ENCODE measurements at places on chromosomes 1 and 21. TPM values are rescaled to one million over a fixed set of nuclear protein-coding genes. Genes with fewer than 3 reads are reported as not detected.

Gene TP73
- not detected for total RNA-seq

Gene ZNF593
- total RNA-seq, result 22.8 TPM

Gene KRTAP19-3
- not detected for total RNA-seq

Gene PTGER3
- total RNA-seq, result under 0.01 TPM

Gene ADAM30
- not detected for total RNA-seq

Gene PRRX1
- 65.4 TPM for total RNA-seq

Gene S100A13
- 122 TPM for total RNA-seq

Gene SRGAP2
- 33.3 TPM for total RNA-seq

DNA sequence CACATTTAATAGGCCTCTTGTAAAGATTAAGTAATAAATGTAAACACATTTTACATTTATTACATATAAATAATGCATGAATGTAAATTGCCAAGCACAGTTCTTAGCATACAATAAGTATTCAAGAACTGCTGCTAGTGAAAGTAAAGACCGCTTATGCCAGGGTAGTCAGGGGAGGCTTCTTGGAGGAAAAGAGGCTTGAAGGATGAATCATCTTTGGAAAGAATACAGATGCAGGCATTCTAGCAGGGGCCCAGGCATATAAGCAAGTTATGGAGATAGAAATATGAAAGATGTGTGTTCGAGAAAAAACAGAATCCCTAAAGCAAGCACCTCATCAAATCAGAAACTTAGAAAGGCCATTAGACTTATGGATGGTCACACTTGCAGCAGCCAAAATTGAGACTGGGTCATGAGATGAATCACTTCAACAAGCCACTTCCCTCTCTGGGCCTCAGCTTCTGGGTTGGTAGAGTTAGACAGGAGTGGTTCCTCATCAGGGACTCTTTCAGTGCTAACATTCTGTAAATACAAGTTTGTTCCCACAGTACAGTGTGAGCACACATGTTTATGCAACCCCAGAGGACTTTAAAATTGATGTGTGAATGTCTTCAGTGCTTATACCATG, 79.8 kb upstream of the ROR1 start:
- H3K36me3 ChIP-seq, result no peaks in the 10 kb centered on the region
- no peak overlapping the region for H3K4me3 ChIP-seq
- DNase-seq, result peak; percentile 52
- peaks cover 3% of the 10 kb centered on the region for H3K4me1 ChIP-seq

DNA sequence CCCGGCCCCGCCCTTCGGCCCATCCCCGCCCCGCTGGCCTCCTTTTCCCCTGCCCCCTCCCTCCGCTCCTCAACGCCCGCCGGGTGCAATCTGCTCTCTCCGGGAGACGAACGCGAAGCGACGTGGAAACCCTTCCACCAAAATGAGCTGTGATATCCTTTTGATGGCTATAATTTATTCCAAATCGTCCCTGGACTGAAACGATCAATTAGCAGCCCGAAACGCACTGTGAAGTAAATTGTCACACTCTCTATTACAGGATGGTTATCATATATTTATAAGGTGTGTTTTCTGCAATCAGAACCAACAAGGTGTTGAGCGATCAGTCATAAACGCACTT, 134.6 kb upstream of the BARHL2 start:
- H3K27me3 ChIP-seq, result peaks cover 18% of the 10 kb centered on the region
- no peaks in the 10 kb centered on the region for H3K4me1 ChIP-seq
- no peak overlapping the region for H3K27ac ChIP-seq
- H3K36me3 ChIP-seq, result no peaks in the 10 kb centered on the region
- H3K4me3 ChIP-seq, result peak overlapping the region; percentile 56

DNA sequence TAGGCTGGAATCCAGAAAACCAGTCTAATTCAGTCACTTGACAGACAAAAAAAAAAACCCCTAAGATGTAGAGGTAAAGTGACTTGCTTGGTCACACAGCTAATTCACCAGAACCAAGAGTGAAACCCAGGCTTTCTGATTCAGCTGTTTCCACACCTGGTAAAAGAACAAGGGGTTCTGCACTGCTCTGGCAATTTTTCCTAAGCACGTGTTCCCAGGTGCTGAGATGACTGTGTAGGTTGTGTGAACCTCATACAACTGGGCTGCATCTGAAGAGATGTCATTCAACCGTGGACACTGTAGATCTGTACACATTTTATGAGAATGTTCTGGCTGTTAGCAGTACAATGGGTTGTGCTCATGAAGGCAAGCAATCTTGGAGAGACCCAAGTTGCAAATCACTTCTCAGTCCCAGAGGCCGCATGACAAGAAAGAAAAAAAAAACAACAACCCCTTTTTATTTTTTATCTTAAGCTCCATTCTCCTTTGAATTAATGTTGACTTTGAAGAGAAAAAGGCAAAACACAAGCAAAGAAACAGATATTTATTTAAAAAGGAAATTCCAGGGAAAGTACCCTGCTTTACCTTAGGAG, 95.4 kb downstream of the INTS7 start:
- peaks cover 6% of the 10 kb centered on the region for H3K36me3 ChIP-seq
- H3K4me1 ChIP-seq, result peaks cover 2% of the 10 kb centered on the region
- no peaks in the 10 kb centered on the region for H3K27me3 ChIP-seq
- no peak overlapping the region for H3K27ac ChIP-seq

DNA sequence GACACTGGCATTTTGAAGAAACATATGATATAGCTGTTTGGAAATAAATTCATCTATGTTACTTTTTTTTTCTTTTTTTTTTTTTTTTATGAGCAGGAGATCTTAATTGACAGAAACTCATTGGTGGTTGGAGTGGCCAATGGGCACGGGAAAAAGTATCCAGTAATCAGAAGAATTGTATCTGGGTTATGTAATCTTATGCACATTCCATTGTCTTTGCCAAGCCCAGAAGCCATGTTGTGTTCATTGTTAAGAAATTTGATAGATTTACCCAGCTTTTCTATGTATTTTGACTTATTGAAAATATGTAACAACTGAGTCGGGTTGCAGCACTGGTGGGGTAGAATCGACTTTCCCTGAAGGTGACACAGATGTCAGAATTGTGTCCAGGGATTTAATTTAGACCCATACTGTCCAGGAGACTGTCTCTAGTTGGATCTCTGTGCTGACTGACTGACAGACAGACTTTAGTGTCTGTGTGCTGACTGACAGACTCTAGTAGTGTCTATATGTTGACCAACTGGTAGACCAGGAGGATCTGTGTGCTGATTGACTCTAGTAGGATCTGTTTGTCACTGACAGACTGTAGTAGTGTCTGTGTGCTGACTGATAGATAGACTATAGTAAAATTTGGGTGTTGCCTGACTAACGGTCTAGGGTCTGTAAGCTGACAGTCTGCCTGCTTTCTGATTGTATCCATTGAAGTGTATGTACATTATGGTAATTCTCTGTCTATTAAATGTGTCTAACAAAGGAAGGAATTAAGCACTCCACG, 12.3 kb upstream of the C4BPB start:
- H3K4me1 ChIP-seq, result no peaks in the 10 kb centered on the region
- no peak overlapping the region for H3K4me3 ChIP-seq
- DNase-seq, result no peak
- no peaks in the 10 kb centered on the region for H3K36me3 ChIP-seq
- H3K27me3 ChIP-seq, result peaks cover 3% of the 10 kb centered on the region

DNA sequence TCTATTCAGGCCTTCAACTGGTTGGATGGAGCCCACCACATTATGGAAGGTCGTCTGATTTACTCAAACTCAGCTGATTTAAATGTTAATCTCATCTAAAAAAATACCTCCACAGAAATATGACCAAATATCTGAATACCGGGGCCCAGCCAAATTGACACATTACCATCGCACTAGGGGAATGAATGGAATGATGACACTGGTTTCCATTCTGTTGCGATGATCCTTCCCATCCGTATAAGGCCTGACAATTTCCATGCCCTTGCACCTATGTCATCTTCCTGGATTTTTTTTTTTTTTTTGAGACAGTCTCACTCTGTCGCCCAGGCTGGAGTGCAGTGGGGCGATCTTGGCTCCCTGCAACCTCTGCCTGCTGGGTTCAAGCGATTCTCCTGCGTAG, 397.5 kb downstream of the KIF26B start:
- H3K27me3 ChIP-seq, result 0 out of 2 replicates have a peak, but pooled peaks cover 2% of the 10 kb centered on the region
- no peak overlapping the region for H3K27ac ChIP-seq
- no peak overlapping the region for H3K4me3 ChIP-seq
- H3K36me3 ChIP-seq, result no peaks in the 10 kb centered on the region
- H3K4me1 ChIP-seq, result no peaks in the 10 kb centered on the region
- no peak for DNase-seq

DNA sequence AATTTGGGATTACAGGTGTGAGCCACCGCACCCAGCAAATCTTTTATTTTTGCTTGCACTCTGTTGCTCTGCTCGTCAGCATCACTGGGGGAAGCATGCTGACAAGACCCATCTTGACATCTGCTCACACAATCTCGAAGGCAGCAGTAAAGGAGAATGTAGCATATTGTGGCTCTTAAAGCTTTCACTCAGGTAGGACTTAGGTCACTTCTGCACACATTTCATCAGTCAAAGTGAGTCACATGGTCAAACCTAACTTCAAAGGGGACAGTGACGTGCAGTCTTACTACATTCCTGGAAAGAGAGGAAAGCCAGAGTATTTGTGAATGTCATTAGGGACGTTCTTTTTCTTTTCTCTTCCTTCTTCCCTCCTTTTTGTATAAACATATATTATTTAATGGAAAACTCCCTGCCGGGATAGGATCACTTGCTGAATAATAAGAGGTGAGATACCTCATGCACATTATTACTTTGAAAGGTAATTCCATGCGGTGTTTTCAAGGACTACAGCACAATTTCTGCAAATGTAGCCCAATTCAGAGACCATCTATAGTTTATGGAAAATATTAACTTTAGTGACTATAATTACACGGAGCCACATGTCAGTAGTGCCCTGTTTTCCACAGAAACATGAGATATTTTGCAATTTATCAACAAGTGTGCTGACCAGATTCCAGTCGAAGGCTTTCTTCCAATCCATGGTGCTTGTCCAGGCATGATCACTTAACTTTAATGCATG, 19.3 kb upstream of the ACBD6 start:
- no peaks in the 10 kb centered on the region for H3K36me3 ChIP-seq
- no peaks in the 10 kb centered on the region for H3K27me3 ChIP-seq
- no peak overlapping the region for H3K4me3 ChIP-seq
- H3K4me1 ChIP-seq, result peaks cover 23% of the 10 kb centered on the region
- H3K27ac ChIP-seq, result no peak overlapping the region

DNA sequence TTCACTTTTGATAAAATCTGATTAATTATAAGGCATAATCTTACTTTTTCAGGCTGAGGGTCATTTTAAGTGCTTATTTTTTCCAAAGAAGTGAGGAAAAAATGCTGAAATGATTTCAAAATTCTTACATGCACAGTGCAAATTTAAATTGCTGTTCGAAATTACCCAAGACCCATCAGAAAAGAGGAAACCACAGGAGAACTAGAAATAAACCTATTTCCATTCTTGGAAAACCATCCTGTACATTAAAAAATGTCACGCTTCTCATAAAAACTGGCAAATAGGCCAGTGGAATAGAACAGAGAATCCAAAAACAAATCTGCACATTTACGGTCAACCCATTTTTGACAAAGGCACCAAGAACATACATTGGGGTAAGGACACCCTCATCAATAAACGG, 414.9 kb downstream of the SMYD3 start:
- H3K4me1 ChIP-seq, result no peaks in the 10 kb centered on the region
- H3K27ac ChIP-seq, result no peak overlapping the region
- H3K36me3 ChIP-seq, result no peaks in the 10 kb centered on the region
- no peak for DNase-seq

DNA sequence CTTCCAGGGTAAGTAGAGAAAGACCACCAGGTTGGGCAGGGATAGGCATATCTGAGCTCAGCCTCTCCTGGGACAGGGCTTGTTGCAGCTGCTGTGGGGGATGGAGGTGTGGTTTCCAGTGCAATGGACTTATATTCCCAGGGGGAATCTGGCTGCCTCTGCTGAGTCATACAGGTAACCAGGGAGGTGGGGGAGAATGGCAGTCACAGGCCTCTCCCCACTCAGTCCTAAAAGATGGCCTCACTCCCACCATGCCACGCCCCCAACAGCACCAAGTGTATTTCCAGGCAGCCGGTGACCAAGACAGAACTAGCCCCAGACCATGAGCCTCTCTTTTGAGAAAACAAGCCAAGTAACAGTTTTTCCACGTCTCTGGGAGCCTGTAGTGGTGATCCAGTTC, 1240.7 kb downstream of the BRINP3 start:
- no peaks in the 10 kb centered on the region for H3K4me1 ChIP-seq
- no peak overlapping the region for H3K4me3 ChIP-seq
- H3K36me3 ChIP-seq, result no peaks in the 10 kb centered on the region
- H3K27ac ChIP-seq, result no peak overlapping the region
- H3K27me3 ChIP-seq, result no peaks in the 10 kb centered on the region
- no peak for DNase-seq

GRCh38 chr1:46302641-46303037, 777 bp downstream of the LRRC41 start:
- peak; percentile 19 for DNase-seq
- H3K4me1 ChIP-seq, result peaks cover 5% of the 10 kb centered on the region
- H3K27ac ChIP-seq, result peak overlapping the region; percentile 100
- peaks cover under 1% of the 10 kb centered on the region for H3K36me3 ChIP-seq

- DNase-seq, result peak; percentile 85
- H3K36me3 ChIP-seq, result no peaks in the 10 kb centered on the region
- H3K27me3 ChIP-seq, result no peaks in the 10 kb centered on the region
- H3K27ac ChIP-seq, result peak overlapping the region; percentile 15
- peaks cover 16% of the 10 kb centered on the region for H3K4me1 ChIP-seq
- no peak overlapping the region for H3K4me3 ChIP-seq
These were observed 59.1 kb downstream of the FAAP20 start for GRCh38 chr1:2135441-2135841.

- no peak for DNase-seq
- H3K27me3 ChIP-seq, result no peaks in the 10 kb centered on the region
- H3K27ac ChIP-seq, result no peak overlapping the region
- no peak overlapping the region for H3K4me3 ChIP-seq
- H3K36me3 ChIP-seq, result peaks cover 23% of the 10 kb centered on the region
These were observed 3.3 kb upstream of the TOMM20 start for GRCh38 chr1:235131961-235132360.

- no peaks in the 10 kb centered on the region for H3K4me1 ChIP-seq
- H3K27me3 ChIP-seq, result peaks cover 9% of the 10 kb centered on the region
- no peak for DNase-seq
- H3K27ac ChIP-seq, result no peak overlapping the region
These were observed 66.1 kb downstream of the UBE2U start for GRCh38 chr1:64269558-64269884.

DNA sequence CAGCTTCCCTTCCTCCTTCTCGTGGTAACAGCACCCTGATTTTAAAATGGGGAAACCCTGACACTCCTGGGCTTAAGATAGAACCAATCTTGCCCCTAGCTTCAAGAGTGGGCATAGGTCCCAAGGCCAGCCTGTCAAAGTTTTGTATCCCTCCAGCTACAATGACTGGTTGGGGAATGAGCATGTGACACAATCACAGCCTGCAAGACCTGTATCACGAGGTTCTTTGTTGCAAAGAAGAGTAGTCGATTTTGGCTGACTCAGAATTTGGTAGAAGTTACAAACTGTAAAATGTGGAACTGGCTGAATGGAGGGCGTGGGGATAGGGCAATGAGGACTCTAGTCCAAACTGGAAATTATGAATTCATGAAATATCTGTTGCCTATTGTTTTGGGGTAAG, 18.7 kb downstream of the CTSK start:
- H3K4me3 ChIP-seq, result no peak overlapping the region
- no peaks in the 10 kb centered on the region for H3K27me3 ChIP-seq
- H3K36me3 ChIP-seq, result no peaks in the 10 kb centered on the region

GRCh38 chr1:166193057-166193698, 26.4 kb upstream of the FAM78B start:
- no peaks in the 10 kb centered on the region for H3K36me3 ChIP-seq
- no peak overlapping the region for H3K27ac ChIP-seq
- H3K27me3 ChIP-seq, result no peaks in the 10 kb centered on the region
- DNase-seq, result no peak
- no peaks in the 10 kb centered on the region for H3K4me1 ChIP-seq

Measured in IMR-90 (cell line).